ENCODE measurements at places on chromosomes 4 and X.

- no peak for DNase-seq
Observed at GRCh38 chrX:107484002-107484726, 34.7 kb downstream of the FRMPD3 start.

GRCh38 chr4:121016611-121017010 is 55.7 kb downstream of the NDNF start:
- no peak for DNase-seq

DNA sequence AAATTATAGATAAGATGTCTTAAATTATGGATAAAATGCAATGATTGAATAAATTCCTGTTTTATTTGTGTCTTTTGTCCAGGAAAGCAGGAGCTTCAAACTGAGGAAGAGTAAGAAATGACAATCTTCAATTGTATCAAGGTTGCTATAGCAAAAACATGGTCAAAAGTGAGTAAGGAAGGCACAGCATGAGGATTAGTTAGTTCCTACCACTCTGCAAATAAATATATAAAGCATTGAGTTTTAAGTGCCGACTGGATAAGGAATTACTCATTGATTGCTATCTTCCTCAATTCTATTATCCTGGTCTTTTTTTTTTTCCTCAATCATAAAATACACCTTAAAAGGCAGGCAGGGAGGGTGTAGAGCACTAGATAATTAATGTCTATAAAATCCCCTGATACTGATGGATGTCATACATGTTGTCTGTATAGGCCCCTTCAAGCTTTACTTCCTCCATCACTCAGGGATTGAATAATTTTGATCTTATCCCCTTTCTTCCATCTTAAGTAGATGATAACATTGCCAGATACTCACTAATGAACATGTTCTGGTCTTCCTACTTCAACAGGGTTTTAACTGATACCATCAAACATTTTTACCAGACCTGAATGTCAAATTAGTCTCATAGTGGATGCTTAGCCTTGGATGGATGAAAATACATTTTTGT is 86.6 kb downstream of the MID1 start:
- no peak for DNase-seq

DNA sequence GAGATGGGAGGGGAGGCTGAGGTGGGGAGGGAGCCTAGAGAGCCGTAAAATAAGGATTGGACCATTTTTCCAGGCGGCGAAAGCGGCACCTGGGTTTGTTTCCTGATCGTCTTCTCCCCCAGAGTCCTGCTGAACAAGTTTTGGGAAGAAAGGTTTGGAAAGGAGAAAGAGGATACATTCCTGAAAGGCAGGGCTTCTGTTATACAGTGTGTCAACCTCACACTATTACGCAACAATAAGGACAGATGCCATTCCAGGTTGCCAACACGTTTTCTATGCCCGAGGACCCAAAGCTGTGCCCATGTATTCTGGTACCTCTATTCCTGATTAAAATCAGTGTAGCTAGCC is 658 bp downstream of the SCOC start:
- DNase-seq = no peak

DNA sequence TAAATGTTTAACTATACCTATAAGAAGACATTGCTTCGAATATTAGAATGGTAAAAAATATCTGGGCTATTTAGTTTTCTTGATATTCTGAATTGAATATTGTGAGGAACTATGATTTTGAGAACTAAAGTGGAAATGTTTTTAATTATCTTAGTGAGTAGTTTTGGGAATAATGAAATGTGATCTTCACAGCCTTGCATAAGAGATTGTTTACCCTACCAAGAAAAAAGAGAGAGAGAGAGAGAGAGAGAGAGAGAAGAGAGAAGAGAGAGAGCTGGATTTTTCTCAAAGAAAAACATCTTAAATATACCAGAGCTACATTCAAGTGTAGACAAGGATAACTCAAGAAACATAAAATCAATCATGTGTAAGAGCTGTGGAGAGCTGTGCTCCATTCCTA is 148.7 kb upstream of the MAD2L1 start:
- no peak for DNase-seq

- DNase-seq = no peak
Observed at GRCh38 chr4:157363360-157363759, 142.8 kb downstream of the GRIA2 start.

DNA sequence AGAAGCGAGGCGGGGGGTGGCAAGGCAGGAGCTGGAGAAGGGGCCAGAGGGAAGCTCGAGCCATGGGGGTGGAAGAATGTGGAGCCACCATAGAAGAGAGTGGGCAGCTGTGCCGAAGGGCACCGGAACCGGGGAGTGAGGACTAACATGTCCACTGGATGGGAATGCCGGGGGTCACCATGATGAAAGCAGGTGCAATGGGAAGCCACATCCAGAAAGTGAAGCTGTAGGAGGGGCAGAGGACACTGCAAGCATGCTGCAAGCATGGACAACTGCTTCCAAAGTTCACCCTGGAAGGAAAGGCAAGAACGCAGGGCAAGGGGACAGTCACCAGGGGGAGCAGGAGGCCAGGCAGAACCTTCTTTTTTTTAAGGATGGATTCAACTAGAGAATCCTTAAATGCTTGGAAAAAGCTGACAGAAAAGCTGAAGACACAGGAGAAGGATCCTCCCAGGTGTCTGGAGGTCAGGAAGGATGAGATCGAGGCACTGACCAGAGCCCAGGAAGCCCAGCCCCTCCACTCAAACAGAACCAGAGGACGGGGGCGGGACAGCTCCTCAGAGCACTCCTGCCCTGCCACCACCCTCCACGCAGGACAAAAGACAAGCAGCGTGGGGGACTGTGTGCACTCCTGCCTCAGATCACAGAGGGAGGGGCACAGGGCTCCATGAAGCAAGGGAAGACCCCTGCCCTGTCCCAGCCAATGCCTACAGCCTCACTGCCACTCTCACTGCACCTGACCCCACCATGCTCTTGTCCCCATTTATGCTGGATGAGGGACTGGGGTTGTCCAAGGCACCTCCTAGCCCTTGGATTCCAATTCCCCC is 169.2 kb downstream of the AFAP1 start:
- DNase-seq = no peak

DNA sequence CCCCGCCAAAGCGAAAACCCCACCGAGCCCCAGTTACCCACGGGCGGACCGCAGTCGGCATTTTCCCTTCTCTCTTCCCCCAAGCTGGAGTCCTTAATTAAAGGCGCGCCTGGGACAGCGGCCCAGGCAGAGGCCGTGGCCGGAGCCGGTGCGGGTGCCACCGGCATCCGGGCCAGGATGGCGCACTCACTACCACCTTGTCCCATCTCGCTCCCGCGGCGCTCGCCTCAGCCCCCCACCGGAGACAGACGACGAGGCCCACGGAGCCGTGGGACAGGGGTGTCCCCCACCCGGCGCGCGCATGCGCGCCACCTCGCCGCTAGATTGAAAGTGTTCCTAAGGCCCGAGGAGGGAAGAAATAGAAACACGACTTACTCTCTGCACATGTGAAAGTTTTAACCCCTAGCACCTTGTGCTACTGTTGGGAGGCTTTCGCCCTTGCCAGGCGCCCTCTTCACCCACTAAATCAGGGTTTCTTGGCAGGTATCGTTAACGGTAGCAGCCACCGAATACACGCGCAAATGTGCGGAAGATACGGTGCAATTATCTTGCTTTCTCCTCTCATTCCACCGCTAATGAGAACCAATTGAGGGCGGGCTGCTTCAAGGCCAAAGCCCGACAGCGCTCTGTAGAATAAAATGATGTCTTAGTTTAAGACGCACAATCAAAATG is 64.3 kb upstream of the CCDC160 start:
- no peak for DNase-seq

- no peak for DNase-seq
Observed at GRCh38 chr4:134490863-134491262, 289.3 kb upstream of the PABPC4L start.

GRCh38 chr4:180493299-180493698 is 1749.9 kb upstream of the TENM3 start:
- no peak for DNase-seq

DNA sequence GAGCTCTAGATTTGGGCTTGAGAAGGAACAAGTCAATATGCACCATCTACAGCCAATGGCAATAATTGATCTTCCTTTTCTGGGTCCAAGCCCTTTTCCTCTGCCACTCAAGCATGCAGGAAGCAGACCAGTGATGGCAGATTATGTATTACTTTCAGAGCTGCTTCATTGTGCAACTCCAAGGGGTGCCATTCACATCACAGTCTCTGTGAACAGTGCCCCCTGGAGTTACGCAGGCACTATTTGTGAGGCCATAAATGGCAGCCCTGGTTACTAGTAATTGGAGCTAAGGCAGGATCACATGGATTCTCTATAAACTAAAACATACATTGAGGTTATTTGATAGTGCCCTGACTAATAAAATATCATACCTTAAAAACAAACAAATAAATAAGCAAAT is 313.4 kb upstream of the SLC7A11 start:
- no peak for DNase-seq

GRCh38 chr4:92255920-92256244 is 47.9 kb upstream of the GRID2 start:
- DNase-seq = no peak

GRCh38 chr4:79334783-79335182 is 8.9 kb upstream of the NAA11 start:
- DNase-seq = no peak

GRCh38 chrX:2370456-2370855 is 130.3 kb downstream of the DHRSX start:
- no peak for DNase-seq

Data from cerebellar nuclear complex (tissue), 1 donor.